Natural killer cell treated with Interleukin-12 subunit alpha and Interleukin-12 subunit beta and Interleukin-15 and Interleukin-18, amount 100 ng/mL, for 72 hours (primary cell): ENCODE measurements at places on chromosomes 7 and 10. TPM values are rescaled to one million over a fixed set of nuclear protein-coding genes. Genes with fewer than 3 reads are reported as not detected.

DNA sequence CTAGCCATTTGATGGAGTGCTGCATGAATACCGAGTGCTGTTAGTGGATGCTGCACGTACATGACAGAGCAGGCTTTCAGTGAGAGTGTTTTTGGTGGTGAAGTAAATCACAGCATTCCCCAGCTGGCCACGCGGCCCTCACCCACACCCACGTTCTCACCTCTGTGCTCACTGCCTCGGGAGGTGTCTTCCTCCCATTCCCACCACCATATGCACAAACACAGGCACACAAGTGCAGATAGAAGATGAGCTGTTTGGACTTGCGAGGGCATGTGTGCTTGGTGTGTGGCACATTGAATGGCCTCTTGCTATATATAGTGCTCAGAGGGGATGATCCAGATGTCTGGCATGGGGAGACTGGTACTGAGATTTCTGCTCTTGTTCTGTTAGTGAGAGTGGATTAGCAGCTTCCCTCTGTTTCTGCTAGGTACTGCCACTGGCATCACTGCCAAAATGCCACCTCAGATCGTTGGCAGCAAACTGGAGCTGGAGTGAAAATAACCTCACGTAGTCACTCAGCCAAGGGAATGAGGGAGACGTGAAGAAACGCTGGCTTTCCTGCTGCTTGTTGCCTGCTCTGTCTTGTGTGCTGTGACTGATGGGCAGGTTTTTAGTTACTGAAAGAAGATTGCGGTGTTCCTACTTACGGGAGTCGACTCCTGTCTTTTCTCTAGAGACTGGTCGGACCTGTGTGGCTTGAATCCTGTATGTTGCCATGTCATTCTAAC is 19.1 kb downstream of the DNAJB6 start:
- DNase-seq, result no peak

GRCh38 chr10:45470098-45471012 is 96.3 kb downstream of the ALOX5 start:
- no peak for DNase-seq

GRCh38 chr7:157684909-157685429 is 348.2 kb downstream of the DNAJB6 start:
- peak; percentile 56 for DNase-seq

GRCh38 chr10:76268530-76268929 is 837.1 kb downstream of the LRMDA start:
- DNase-seq, result no peak

DNA sequence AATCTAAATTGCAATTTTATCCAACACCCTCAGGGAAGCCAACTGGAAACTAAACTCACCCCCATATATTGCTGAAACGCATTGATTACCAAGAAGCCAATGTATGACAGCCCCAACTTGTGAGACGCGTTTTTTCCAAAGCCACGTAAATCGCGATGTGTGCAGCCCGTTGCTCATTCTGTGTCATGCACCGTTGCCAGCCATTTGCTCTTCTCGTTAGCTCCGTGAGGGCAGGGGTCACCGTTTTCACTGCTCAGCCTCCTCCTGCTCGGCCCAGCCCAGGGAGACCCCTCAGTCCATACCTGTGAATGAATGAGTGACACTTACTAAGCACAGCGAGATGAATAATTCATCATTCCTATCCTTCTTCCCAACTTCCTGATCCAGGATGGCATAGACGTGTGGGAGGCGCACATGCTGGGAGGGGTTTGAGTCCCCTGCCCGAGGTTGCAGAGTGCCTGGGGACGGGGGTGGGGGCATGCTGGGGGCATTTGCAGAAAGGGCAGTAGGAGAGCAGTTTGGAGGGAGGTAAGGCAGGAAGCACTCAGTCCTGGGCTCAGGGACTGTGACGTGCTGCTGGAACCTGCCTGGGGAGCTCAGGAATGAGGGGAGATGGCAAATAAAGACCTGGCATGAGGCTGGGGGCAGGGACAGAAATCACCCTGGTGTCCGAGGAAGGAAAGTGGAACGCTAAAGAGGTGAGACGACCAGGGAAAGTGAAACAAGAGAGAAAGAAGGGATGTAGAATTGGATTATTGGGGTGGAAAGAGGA is 104.2 kb upstream of the SDK1 start:
- no peak for DNase-seq

UTF1 gene
- total RNA-seq, result not detected

- DNase-seq, result no peak
Observed at GRCh38 chr7:22726345-22726906, 574 bp upstream of the IL6 start.

NEUROD6 gene
- total RNA-seq, result not detected

HACD1 gene
- 2.3 TPM for total RNA-seq

GRCh38 chr10:77157248-77158019 is 480.2 kb downstream of the KCNMA1 start:
- no peak for DNase-seq

GIMAP2 gene
- total RNA-seq, result 39.2 TPM

GRCh38 chr7:41439515-41439879 is 263.4 kb downstream of the INHBA start:
- DNase-seq, result no peak

GRCh38 chr7:149882248-149883047 is 8.7 kb downstream of the ATP6V0E2 start:
- DNase-seq, result peak; percentile 44

TRPV5 gene
- total RNA-seq, result not detected

GRCh38 chr10:131779661-131780394 is 121.0 kb upstream of the PPP2R2D start:
- DNase-seq, result no peak

GRCh38 chr10:16891375-16892313 is 74.4 kb upstream of the RSU1 start:
- peak; percentile 78 for DNase-seq

- DNase-seq, result no peak
Observed at GRCh38 chr7:33459340-33459751, 330.0 kb downstream of the BBS9 start.

CALML3 gene
- not detected for total RNA-seq

GARIN1A gene
- total RNA-seq, result 1.6 TPM

HOXA7 gene
- total RNA-seq, result not detected

SYNPO2L gene
- total RNA-seq, result not detected

DNA sequence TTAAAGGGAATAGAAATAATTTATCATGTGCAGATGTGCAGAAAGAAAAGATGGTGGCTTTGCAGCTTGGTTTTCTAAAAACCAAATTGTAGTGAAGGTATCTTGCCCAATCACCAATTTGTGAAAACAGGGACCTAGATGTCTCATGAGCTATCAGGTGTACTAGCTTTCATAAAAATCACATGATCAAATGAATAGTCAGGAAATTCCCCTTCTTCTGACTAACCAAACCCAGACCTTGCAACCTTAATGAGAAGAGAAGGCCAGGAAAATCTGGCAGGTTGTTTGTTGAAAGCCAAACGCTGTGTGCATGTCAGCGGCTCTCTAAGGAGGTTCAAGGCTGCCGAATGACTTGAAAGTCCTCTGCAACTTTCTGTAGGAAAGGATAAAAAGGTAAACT is 304.4 kb upstream of the NRP1 start:
- DNase-seq, result no peak

WDR86 gene
- total RNA-seq, result not detected

DNA sequence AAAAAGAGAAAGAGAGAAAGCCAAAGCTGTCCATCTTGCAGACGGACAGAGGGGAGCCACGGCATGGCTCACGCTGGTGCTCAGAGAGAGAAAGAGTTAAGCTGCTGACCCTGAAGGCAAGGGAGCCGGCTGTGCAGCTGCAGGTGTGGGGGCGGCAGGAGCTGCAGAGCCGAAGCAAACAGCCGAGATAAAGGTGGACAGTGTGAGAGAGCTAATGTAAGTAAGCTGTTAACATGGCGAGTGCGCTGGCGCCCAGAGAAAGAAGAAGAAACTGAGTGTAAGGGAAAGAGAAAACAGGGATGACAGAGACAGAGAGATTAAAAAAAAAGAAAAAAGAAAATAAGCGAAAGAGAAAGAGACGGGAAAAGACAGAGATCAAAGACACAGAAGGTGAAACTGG is 18.2 kb downstream of the COL17A1 start:
- DNase-seq, result no peak

NKX2-3 gene
- total RNA-seq, result not detected

DNA sequence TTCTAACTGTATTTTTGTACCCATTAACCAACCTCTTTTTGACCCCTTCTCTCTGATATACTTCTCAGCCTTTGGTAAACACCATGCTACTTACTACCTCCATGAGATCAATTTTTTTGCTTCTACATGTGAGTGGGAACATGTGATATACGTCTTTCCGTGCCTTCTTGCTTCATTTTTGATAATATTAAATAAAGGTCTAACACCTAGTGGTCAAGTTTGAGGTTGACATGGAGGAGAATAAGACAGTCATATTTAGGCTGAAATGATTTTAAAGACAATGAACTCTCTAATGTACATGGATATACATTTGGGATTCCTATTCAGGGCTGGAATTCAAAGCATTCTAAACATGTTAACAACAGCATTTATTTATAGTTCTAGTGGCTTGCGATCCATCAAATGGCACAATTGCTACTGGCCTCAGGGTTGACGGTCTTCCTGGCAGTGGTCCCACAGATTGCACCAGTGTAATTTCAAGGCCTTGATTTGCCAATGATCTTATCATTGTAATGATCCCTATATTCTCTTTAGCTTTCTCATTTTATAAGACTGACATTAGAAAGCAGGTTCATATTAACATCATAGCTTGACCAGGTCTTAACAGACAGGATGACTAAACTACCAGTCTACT is 315.9 kb upstream of the ETV1 start:
- DNase-seq, result no peak

DNA sequence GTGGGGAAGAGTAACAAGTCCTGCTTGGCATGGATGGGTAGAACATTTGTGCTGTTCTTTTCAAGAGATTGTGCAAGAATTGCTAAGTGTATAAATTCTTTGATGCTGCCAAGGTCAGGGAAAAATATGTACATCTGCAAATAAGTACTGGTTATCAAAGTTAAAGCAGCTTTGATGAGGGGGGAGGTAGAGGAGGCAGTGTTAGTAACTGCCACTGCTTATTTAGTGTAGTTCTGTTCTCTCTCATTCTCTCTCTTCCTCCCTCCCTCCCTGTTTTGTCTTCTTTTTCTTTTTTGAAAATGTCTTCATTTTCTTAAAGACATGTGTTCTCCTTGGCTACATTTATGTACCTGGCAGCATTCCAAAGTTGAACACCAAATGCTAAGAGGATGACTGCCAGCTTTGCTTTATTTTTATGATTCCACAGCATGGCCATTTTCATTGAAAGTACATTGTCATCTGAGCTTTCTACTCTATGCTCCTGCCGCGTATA is 18.6 kb downstream of the CACNB2 start:
- DNase-seq, result no peak

DNA sequence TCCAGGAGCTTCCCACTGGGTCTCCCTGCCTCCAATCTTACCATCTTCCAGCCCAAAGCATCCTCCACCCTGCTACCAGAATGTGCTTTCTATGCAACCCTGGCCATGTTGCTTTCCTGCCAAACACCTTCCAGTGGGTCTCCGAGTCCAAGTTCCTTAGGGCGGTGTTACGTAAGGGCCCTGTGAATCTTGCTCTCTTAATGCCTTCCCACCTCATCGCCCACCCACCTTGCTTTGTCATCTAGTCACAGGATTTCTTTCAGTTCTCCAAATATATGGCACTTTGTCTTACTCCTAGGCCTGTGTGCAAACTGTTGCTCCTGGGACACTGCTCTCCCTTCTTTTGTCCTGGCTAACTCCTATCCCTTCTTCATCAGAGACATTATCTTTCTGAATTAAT is 344.5 kb downstream of the RPS24 start:
- DNase-seq, result peak; percentile 32

- no peak for DNase-seq
Observed at GRCh38 chr7:99399597-99399996, 8.8 kb downstream of the PDAP1 start.

DNA sequence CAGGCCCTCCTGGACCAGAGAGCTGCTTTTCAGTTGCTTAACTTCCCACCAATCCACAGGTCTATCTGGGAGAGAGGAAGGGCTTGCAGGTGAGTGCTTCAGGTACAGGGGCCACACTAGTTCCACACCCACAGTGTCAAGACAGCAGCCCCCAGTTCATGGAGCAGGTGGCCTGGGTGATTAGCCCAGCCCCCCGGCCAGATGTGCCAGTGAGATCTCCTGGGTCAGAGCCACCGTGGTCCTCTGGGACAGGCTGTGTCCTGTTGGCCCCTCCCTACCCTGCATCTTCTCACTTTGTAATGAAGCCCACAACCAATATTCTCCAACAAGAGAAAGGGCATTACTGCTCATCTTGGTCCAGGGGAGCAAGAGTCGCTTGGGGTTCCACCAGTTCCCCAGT is 30.6 kb downstream of the DRGX start:
- no peak for DNase-seq

DNA sequence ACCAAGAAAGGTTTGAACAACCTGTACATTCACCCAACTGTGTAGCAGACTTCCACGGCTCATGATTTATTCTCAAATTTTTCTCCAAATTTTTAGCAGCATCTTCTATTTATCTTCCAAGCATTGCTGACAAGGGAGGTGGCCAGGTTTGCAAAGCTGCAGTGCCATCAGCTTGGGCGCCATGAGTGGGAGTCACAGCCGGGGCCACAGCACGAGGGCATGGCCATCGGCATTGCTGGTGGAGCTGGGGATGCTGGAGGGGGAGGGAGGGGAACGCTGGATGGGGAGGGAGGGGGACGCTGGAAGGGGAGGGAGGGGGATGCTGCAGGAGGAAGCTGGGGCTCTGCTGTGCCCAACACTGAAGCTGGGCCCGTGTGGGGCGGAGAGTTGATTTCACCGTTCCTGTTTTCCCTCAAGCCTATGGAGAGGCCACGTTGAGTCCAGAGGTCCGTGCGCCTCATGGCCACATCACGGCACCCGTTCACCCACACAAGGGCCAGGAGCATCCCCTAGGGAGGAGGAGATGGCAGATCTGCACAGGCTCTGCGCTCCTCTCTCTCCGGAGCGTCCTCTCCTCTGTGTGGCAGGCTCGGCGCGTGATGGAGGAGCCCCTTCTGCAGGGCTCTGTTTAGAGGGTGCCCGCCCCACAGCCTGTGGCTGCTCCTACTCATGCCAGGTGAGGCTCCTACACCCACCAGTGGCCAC is 520.2 kb downstream of the DNAJB6 start:
- DNase-seq, result no peak

DNA sequence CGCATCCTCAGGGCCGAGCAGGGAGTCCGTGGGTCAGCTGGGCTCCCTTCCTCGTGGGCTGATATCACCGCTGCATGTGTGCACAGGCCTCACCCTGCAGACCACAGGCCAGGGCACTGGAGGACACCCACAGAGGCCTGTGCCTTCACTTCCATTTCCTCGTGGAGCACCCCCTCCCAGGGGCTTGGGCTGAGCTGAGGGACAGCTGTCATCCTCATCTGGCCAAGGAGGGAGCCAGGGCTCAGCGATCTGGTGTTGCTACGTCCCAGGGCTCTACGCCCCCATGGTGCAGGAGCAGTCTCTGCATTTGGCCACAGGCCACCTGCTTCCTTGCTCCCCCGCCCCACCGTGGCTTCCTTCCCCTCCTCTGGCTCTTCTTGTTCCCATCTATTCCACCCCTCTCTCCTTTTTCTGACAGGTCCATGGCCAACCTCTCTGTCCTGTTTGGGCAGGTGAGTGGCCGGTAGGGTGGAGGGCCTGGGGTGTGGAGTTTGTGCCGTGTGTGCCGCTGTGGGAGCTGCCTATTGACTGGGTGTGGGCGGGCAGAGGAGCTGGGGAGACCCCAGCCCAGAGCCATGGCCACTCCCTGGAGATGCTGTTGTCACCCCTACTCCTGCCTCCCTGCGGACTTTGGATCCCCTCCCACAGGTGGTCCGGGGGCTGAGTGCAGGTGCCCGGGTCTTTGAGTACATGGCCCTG is 8.3 kb upstream of the ASIC3 start:
- DNase-seq, result no peak

- no peak for DNase-seq
Observed at GRCh38 chr10:74488907-74489306, 337.5 kb upstream of the KAT6B start.

SLC39A12 gene
- total RNA-seq, result not detected

BTBD16 gene
- total RNA-seq, result not detected
